EL (cell line): ENCODE measurements at places on chromosomes 7 and 10.

DNA sequence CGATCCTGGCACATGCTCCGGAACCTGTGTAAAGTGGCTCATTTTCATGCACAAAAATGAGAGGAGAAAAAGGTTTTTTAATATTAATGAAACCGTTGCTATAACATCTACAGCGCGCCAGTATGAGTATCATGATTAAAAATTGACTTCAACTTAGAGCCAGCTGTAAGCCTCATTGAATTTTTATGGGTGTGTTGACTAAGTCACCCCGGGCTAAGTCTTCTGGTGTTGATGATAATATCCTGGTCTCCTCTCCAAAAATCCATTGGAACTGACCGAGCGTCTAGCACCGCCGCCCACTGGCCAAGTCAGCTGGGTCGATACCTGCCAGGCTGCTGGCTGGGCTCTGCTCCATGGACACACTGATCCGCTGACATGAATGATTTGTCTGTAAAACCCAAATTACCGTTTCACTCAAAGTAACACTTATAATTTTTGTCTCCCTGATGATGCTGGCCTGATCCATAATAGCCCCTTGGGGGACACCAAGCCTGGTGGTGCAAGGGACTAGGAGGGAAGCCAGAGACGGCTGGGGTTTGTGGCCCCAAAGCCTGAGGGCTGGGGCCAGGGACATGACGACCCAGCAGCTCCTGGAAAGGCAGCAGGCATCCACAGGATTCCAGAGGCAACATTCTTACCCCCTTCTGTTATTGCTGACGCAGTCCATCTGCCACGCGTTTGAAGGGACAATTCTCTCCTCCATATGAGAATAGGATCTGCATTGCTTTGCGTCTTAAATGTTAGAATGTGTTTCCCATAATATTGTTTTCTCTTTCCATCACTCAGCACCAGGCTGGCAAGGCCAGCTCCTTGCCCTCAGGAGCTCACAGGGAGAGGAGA lies 131.0 kb upstream of the PPP2R2D start:
- no peak for DNase-seq

GRCh38 chr7:92695308-92696261 lies 105.4 kb upstream of the FAM133B start:
- DNase-seq: peak; percentile 90

DNA sequence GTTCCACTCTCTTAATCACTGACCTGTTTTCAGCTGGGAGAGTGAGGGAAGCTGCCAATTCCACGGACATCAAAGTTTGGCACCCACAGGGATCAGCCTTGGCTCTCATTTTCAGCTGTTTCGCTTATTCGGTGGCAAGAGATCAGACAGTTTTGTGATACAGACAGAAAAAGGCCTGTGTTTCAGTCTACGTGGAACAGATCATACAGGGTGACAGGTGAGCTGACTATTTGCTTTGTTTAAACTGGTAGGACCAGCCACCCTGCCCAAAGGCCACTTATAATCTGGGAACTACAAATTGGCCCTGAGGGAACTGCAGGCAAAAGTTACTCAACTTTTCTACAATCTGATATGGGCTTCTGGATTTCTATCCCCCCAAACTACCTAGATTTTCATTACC lies 128.6 kb downstream of the ZNF467 start:
- DNase-seq: no peak

DNA sequence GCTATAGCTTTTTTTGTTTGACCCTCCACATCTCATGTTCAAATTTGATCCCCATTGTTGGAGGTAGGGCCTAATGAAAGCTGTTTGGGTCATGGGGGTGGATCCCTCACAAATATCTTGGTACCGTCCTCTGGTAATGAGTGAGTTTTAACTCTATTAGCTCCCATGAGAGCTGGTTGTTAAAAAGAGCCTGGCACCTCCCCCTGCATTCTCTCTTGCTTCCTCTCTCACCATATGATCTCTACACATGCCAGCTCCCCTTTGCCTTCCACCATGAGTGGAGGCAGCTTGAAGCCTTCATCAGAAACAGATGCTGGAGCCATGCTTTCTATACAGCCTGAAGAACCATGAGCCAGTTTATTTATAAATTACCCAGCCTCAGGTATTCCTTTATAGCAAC lies 43.0 kb upstream of the IMMP2L start:
- no peak for DNase-seq

GRCh38 chr7:651032-651728 lies 75.3 kb upstream of the DNAAF5 start:
- DNase-seq: no peak
